ENCODE measurements at places on chromosomes 4 and X.

DNA sequence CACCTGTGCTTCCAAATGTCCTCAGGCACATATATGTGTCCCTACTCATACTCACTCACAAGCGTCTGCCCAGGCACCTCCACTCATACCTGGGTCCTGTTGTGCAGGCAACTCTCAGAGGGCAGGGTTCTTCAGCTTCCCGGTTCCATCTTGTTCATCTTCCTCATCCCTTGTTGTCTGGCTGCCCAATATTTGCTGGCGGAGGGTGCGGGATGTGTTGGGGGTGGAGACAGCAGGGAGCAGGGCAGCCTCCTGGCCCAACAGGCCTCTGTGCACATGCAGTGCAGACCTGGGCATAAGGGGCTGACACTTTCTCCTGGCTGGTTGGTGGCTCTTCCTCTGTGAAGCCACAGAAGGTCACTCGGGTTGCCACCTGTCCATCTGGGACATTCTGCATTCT, 32.1 kb downstream of the NBDY start:
- no peak for DNase-seq

GRCh38 chrX:17553469-17553868, 178.5 kb downstream of the NHS start:
- no peak for DNase-seq

DNA sequence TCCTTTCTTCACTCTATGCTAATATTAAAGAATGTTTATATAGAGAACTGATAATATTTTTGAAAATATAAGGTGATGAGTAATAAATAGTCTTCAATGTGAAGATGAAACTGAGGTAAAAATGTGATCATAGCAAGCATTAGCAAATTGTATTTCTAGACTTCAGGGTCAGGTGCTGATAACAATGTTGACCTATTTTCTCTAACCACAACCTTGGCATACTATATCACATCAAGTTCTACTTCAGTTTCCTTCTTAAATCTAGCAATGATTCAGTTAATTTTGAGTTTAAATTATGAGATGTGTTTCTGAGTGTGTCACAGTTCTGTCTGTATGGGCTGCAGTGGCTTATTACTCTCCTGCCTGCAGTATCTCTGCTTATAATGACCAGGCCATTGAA, 209.4 kb downstream of the RAPGEF2 start:
- no peak for DNase-seq

- no peak for DNase-seq
These were observed 155.3 kb upstream of the EDNRA start for GRCh38 chr4:147325571-147325981.

DNA sequence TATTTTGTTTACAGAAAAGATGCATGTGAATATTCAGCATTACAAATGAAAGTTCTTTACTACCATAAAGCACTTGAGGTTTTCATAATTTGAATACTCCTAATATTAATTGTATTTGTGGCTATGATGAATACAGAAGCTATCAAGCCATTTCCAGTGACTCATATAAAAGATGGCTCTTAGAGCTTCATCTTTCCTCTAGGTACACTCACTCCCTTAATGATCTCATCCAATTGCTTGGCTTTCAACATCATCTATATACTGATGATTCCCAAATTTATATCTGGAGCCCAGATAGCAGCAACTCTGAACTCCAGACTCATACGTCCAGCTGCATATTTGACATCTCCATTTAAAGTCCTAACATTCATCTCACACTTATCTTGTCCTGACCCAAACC, 183.4 kb upstream of the FAM241A start:
- no peak for DNase-seq

DNA sequence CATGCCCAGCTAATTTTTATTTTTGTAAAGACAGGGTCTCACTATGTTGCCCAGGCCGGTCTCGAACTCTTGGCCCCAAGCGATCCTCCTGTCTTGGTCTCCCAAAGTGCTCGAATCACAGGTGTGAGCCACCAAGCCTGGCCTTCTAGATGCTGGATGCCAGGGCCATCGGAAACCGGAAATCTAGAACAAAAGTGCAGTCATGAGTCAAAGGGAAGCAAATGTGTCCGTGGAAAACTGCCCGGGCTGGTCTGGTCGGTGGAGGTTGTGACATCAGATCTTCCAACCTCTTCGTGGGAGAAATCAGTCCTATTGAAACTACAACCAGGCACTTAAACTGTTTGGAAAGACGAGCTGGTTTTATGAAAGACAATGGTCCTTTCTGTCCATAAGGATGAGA, 92.3 kb upstream of the SHOX start:
- DNase-seq, result no peak

GRCh38 chrX:11970578-11971359, 167.5 kb upstream of the FRMPD4 start:
- no peak for DNase-seq

DNA sequence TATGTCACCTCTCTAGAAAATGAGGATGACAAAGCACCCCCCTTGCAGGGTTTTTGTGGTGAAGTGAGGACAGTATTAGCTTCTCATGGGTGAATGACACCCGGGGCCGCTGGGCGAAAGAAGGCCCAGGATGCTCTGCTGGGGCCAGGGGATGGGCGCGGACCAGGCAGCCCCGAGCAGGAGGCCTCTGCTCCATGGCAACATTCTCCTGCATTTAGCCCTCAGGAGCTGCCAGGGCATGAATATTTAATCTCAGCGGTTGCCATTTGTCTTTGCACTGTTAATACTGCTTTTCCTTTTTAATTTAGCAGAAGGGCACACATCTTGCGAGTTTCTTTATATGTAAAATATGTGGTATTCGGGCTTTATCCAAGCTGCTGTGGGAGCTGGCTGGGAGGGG, 30.3 kb upstream of the PSAPL1 start:
- DNase-seq, result no peak

DNA sequence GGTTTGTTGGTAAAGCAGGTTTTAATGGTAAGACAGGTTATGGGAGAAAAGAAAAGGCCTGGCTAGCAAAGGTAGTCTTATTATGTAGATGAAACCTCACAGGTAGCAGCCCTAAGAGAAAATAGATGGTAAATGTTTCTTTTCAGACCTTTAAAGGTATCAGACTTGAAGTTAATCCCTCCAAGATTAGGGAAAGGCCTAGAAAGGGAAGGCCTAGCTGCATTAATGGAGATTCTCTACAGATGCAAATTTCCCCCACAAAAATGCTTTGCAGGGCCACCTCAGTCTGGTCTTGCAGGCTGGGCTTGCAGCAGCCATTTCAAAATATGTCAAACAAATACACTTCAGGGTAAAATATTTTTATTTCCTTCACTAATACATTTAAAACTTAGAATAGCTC, 1410.6 kb downstream of the RPA4 start:
- DNase-seq, result no peak

- DNase-seq, result no peak
These were observed 62.4 kb upstream of the NDP start for GRCh38 chrX:44035571-44035970.

All from T-cell (primary cell).